CD8-positive, alpha-beta memory T cell (primary cell): ENCODE measurements at places on chromosomes 4 and X. TPM values are rescaled to one million over a fixed set of nuclear protein-coding genes. Genes with fewer than 3 reads are reported as not detected.

- DNase-seq, result no peak
Observed at GRCh38 chr4:169385376-169385775, 114.6 kb upstream of the SH3RF1 start.

GRCh38 chr4:181671672-181672071 is 571.5 kb upstream of the TENM3 start:
- no peak for DNase-seq

GRCh38 chrX:68196939-68197791 is 236.1 kb downstream of the OPHN1 start:
- peak; percentile 1 for DNase-seq

DNA sequence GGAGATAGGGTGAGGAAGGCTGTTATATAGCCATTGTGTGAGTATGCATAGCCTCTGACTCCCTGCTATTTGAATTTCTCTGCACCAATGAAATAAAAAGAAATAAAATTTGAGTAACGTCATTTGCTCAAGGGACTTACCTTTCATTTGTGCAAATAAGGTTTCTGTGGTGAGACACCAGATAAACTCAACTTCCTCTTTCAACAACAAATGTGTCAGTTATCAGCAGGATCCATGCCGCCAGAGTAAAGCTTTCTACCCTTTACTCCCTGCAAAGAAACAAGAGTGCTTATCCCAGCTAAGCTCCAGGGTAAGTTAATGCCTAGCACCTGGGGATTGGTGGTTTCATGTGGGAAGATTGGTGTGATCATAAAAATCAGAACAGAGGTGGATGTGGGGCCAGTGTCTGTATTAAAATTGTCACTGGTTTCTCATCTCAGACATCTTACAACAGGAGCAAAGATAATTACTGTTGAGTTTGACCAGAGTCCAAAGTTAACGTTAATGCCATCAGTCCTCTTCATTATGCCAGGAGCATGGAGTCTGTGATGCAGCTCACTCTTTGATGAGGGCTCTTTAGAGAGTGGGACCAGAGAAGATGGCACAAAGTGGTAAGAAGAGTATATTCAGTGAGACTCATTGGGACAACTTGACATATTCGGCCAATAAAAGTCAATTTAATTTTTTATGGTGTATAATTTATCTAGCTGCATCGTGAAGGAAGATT is at the start of gene P2RY10:
P2RY10 (plus strand) TSS at position 206 of the 727 bp plus-strand sequence. CDS start 15,130 bp downstream, outside the sequence.
- peak; percentile 77 for DNase-seq

DNA sequence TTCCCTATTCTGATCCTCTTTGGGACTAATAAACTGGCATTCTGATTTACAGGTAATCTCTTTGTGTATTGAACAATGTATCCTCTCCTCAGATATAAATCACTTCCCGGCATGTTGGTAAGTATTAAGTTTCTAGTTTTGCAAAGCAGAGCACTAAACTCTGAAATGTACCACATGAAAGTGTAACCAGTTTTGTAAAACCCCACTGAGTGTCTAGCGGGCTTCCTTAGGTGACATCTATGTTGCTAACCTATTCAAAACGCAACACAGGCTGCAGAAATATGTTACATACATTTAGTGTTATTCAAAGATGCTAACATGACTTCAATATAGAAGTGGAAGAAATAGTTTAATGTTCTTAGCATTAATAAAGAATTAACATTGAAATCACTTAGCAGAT is 25.2 kb downstream of the DNAJB14 start:
- DNase-seq, result no peak

Gene RHOXF1
- not detected for total RNA-seq

Gene CNKSR2
- 5.8 TPM for total RNA-seq

GRCh38 chr4:169234137-169234855 is 36.5 kb downstream of the SH3RF1 start:
- no peak for DNase-seq

DNA sequence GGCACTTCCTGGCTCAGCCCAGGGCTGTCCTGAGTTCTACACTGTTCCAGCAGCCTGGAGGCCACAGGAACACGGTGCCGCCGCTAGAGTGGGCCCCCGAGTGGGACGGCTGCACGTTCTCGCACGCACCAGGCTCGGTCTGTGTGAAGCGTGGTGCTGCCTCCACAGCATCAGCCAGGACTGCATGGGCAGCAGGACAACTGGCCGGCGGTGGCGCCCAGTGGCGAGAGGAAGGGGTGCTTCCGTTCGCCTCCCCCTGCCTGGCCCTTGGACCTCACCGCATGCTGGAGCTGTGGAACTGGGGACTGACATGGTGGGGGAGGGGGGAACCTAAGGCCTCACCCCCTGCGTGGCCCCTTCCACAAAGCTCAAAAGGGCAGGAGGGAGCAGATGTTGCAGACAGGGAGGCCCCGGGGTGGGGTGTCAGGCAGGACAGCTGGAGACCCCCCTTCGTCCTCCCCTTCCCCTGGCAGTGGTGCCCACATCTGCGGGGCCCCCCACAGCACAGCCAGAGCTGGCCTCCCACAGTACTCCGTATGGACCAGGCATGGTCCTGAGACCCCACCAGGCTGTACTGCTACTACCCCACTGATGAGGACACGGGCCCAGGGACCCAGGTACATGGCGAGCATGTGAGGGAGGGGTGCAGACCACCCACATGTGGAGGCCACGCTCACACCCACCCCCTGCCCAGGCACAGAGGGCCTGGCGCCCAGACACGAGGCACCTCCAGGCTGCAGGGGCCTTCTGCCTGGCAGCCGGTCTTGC is 58.5 kb downstream of the ACOX3 start:
- no peak for DNase-seq
